ENCODE measurements at places on chromosomes 3 and 15.

DNA sequence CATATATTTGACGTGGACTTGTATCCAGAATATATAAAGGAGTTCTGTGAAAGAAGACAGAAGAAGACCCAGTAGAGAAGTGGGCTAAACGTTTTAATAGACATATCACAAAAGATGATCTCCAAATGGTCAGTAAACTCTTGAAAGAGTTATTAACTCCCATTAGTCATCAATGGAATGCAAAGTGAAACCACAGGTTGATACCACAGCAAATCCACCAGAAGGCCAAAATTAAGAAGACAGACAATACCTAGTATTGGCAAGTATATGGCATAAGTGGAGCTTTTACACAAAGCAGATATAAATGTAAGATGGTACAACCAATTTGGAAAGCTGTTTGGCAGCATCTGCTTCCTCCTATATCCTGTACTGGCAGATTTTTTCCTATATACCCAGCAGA lies 6.0 kb downstream of the SPATA16 start:
- no peak for DNase-seq

DNA sequence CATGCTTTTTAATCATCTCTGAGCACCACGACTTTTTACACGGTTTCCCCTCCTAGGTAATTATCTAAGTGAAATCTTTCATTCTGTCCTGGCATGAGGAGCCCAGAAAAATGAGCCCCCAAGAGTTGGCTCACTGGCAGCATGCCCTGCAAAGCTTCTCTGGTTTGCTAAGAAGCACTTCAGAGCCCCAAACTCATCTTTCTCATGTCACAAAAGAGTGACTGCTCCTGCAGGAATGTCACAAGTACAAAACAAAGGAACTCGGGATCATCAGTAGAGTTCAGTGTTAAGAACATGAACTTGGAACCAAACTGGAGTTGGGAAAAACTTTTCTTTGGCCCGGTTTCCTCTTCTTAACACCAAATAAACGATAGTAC lies 123.9 kb downstream of the FOXB1 start:
- no peak for DNase-seq

GRCh38 chr3:155075200-155075599 lies 4.9 kb upstream of the MME start:
- DNase-seq: no peak

- DNase-seq: no peak
These were observed 8.5 kb upstream of the SLC24A5 start for GRCh38 chr15:48112242-48112641.

GRCh38 chr3:46464326-46465195 lies at the start of gene LTF:
Gene LTF, minus strand, starts transcription at chr3:46464905. Its CDS starts 38 bp downstream, at chr3:46464867.
- no peak for DNase-seq

DNA sequence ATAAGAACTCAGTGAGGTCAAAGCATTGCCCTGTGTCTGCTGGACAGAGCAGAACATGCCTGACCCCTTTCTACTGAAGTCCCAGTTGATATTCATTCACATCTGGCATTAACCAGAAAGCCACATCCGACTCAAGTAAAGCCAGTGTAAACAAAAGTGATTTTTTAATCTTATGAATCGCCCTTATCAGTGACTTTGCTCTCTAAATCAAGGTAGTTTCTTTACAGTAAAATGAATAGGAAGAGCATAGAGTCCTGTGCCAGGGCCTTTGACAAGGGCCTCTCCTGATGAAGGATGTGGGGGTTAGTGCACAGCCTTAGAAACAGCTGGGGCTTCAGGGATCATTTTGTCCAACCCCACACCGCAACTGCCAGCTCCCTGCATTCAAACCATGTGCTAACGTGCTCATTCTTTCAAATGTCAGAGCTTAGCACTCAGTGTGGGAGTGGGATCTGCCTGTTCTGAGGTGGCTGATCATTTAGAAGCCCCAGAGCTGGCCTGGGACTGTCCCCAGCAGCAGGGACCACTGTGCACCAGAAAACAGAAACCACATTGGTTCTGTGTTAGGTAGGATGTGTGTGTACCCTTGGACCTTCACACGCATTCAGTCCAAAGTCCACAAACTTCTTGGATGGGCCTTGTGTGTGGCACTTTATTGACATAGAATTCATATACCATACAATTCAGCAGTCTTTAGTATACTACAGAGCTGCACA lies 55.3 kb downstream of the CCR4 start:
- no peak for DNase-seq

DNA sequence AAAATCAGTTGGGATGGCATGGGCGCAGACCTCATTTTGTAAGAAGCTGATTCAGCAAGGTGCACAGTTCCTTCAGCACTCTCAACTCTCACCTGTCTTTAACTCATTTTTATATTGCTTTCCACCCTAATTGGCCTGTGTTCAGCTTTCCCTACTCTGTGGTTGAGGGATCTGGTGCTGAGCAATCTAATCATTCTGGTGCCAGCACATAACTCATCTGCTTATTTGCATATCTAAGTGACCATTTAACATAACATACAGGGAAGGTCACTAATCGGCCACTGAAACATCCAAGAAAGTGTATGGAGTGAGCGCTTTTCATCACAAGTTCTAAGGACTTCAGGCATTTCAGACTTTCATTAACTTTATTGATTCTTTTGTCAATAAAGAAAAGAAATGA lies 303.4 kb upstream of the ROPN1 start:
- DNase-seq: no peak

DNA sequence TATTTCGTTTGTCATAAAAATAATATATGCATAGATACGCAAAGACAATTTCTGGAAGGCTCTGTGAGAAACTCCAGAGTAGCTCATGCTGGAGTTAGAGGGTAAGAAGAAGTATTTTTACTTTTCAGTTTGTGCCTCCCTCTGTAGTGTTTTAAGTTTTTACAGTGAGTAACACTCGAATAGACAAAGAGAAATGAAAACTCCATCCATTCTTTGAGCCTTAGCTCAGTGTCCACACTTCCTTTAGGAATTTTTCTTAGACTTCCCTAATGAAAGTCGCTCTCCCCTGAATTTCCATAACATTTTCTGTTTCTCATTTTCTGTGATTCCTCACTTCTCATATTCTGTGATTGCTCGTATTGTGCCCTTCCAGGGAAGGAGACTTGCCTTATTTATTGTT lies 2.1 kb downstream of the BLOC1S6 start:
- no peak for DNase-seq

- DNase-seq: no peak
These were observed at the start of gene PLAAT1 for GRCh38 chr3:193240850-193241706. Gene PLAAT1, plus strand, starts transcription at chr3:193241222. Its CDS starts 14,429 bp downstream, at chr3:193255651.

DNA sequence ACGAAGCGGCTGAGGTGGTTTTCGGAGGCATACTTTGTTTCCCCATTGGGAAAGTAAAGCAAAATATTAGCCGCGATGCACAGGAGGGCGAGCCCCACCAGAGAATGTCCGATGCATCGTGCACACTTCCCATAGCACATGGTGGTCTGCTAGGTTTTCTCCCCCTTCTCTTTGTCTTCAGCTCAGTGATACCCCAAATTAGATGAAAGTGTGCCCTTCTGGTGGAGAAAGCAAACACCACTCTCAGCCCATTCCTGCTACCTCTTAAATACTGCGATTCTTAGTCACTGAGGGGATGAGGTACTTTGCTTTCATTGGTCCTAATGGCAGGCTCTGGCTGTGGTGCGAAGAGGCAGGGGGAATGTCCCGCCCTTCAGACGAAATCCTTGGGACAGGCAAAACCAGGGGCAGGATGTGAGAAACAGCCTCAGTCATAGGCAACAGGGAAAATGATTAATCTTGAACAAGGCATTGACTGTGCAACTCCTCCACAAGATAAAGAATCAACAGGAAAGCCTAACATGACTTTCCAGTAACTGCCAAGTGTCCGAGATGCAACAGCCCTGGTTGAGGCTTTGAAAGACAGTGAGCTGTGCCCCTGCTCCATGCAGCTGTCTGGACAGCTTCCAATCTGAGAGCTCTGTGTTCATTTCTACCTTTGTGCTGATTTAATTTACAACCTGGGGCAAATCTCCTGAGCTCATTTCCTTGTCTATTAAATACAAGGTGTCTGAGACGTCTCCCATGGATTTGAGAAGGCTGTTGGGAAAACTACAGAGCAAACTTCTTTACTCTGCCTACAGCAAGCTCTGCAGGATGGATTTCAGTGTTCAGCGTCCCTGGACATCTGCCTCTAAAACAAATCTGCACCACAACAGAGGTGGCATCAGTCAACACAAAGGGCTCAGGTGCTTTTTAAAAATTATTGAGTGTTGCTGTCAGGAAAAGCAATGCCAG lies at the start of gene TM4SF1:
TSS of gene TM4SF1 (minus strand) at position 242 of the 957 bp plus-strand sequence. CDS start at position 140, 102 bp downstream.
- DNase-seq: no peak

GRCh38 chr3:7545334-7545733 lies 684.4 kb downstream of the GRM7 start:
- no peak for DNase-seq

Data from GM12864 (cell line).